ENCODE measurements at places on chromosomes 3 and 15.

DNA sequence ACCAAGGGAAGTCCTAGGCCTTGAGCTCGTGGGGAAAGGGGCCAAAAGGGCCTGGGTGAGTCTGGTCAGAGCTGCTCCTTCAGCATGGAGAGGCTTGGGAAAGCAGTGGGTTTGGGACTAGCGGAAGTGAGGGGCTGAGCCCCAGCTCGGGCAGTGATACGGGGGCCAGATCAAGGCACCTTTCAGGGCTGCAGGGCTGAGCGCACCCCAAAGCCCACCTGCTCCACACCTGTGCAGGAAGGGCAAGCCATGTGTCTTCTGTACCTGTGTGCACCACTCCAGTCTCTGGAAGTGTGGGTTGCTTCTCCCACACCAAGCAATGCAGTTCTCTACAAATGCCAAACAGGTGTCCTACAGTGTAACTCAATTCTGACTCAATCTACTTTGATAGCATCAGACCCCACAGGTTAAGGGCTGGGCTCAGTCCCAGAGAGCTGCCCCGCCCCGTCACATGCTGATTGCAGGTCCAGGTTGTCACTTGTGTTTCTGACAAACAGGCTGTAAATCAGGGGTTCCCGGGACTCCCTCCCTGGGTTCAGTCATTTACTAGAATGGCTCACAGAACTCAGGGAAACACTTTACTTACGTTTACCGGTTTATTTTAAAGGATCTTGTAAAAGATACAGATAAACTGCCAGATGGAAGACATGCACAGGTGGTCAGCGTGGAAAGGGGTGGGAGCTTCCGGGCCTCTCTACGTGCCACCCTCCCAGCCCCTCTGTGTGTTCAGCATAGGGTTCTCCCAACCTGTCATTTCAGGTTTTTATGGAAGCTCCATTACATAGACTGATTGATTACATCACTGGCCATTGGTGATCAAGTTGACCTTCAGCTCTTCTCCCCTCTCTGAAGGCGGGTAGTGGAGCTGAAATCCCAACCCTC is 28.8 kb upstream of the KLF13 start:
- H3K4me3 ChIP-seq, result no peak overlapping the region
- no peaks in the 10 kb centered on the region for H3K36me3 ChIP-seq
- no peaks in the 10 kb centered on the region for H3K27me3 ChIP-seq
- H3K4me1 ChIP-seq, result peaks cover 30% of the 10 kb centered on the region
- peak overlapping the region; percentile 81 for H3K27ac ChIP-seq
- DNase-seq, result peak; percentile 86

DNA sequence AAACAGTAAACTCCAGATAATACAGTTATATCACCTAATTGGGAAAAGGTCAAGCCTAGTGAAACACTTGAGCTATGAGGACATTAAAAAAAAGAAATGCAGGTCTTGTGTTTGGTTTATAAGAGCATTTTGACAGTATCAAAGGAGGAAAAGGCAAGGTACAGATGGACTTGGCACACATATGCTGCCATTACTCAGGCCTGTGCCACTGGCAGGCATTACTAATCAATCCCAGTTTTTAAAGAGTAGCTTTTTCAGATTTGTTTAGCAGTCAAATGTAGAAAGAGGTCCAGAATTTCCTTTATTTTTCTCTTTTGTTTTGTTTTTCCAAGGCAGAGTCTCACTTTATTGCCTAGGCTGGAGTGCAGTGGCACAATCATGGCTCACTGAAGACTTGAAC is 38.9 kb downstream of the MDFIC2 start:
- no peak overlapping the region for H3K27ac ChIP-seq
- no peaks in the 10 kb centered on the region for H3K36me3 ChIP-seq
- peaks cover 10% of the 10 kb centered on the region for H3K4me1 ChIP-seq
- no peaks in the 10 kb centered on the region for H3K27me3 ChIP-seq
- H3K4me3 ChIP-seq, result no peak overlapping the region

DNA sequence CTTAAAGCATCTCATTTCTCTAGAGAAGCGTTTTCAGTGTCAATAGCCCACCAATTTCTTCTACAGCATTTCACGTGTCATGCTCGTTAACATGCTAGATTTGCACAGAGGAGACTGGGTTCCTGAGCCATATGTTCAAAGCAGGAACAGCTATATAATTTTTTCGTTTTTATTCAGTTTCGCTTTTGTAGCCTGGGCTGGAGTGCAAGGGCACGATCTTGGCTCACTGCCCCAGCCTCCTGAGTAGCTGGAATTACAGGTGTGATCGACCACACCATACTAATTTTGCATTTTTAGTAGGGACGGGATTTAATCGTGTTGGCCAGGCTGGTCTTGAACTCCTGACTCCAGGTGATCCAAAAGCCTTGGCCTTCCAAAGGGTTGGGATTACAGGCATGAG is 6.6 kb upstream of the SLMAP start:
- no peaks in the 10 kb centered on the region for H3K27me3 ChIP-seq
- DNase-seq, result no peak
- H3K36me3 ChIP-seq, result no peaks in the 10 kb centered on the region
- H3K4me1 ChIP-seq, result no peaks in the 10 kb centered on the region
- H3K27ac ChIP-seq, result no peak overlapping the region

GRCh38 chr3:158912621-158913020 is 110.8 kb downstream of the MFSD1 start:
- no peak for DNase-seq
- no peaks in the 10 kb centered on the region for H3K4me1 ChIP-seq
- no peaks in the 10 kb centered on the region for H3K36me3 ChIP-seq

DNA sequence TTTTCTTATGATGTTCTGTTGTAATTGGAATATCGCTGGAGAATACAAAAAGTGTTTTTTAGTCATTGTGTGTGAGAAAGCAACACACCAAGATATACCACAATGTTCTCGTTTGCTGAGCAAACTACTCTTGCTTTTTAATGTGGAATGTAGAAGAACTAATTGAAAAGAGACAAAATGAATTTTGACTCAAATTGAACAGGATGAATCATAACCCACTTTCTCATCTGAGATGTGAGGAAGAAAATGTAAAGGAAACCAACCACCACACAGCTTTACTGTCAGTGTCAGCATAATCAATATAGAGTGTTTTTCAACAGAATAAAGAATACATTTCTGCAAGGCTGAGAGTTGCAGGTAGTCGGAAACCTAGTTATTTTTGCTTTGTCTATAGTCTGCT is 448.8 kb upstream of the TPRG1 start:
- H3K36me3 ChIP-seq, result no peaks in the 10 kb centered on the region
- no peaks in the 10 kb centered on the region for H3K4me1 ChIP-seq
- no peaks in the 10 kb centered on the region for H3K27me3 ChIP-seq
- H3K4me3 ChIP-seq, result no peak overlapping the region

DNA sequence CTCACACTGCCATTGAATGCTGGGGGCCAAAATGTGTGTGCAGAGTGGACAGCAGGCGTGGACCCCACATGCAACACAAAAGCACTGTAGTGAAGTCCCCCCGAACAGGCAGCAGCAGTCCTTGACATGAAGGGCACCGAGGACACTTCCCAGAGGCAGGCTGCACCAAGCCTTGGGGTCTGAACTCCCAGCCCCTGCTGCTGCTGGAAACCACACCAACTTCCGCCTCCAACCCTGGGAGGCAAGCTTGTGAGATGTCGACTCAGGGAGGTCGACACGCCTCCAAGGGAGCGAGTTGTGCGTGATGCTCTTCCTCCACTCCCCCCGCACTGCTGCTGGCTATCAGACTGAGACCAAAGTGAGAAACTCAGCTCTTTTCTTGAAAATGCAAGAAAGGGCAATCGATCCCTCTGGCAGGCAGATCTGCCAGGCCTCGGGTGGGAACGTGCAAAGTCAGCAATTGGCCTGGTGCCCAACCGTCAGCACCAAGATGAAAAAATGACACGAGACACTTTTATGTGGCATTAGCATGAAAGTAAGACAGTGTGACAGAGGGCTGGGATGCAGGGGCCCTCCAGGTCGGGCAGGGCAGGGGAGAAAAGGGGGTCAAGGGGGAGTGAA is 43.6 kb downstream of the WHAMM start:
- H3K4me3 ChIP-seq, result no peak overlapping the region
- no peak for DNase-seq
- no peaks in the 10 kb centered on the region for H3K4me1 ChIP-seq
- H3K27ac ChIP-seq, result no peak overlapping the region
- H3K36me3 ChIP-seq, result no peaks in the 10 kb centered on the region
- no peaks in the 10 kb centered on the region for H3K27me3 ChIP-seq

- DNase-seq, result no peak
- H3K27me3 ChIP-seq, result no peaks in the 10 kb centered on the region
- no peaks in the 10 kb centered on the region for H3K4me1 ChIP-seq
- no peak overlapping the region for H3K4me3 ChIP-seq
- H3K36me3 ChIP-seq, result no peaks in the 10 kb centered on the region
- H3K27ac ChIP-seq, result no peak overlapping the region
These were observed 85.5 kb upstream of the ROBO2 start for GRCh38 chr3:76954412-76954811.

GRCh38 chr15:56812221-56812620 is 78.9 kb upstream of the ZNF280D start:
- no peak for DNase-seq
- H3K36me3 ChIP-seq, result no peaks in the 10 kb centered on the region
- H3K27ac ChIP-seq, result no peak overlapping the region
- H3K4me3 ChIP-seq, result no peak overlapping the region

GRCh38 chr3:139440639-139441556 is 35.4 kb downstream of the RBP2 start:
- H3K4me1 ChIP-seq, result peaks cover 2% of the 10 kb centered on the region
- H3K4me3 ChIP-seq, result no peak overlapping the region
- H3K27me3 ChIP-seq, result no peaks in the 10 kb centered on the region

GRCh38 chr3:63303238-63303637 is 25.1 kb downstream of the SYNPR start:
- H3K36me3 ChIP-seq, result no peaks in the 10 kb centered on the region
- H3K27ac ChIP-seq, result no peak overlapping the region
- no peaks in the 10 kb centered on the region for H3K4me1 ChIP-seq

DNA sequence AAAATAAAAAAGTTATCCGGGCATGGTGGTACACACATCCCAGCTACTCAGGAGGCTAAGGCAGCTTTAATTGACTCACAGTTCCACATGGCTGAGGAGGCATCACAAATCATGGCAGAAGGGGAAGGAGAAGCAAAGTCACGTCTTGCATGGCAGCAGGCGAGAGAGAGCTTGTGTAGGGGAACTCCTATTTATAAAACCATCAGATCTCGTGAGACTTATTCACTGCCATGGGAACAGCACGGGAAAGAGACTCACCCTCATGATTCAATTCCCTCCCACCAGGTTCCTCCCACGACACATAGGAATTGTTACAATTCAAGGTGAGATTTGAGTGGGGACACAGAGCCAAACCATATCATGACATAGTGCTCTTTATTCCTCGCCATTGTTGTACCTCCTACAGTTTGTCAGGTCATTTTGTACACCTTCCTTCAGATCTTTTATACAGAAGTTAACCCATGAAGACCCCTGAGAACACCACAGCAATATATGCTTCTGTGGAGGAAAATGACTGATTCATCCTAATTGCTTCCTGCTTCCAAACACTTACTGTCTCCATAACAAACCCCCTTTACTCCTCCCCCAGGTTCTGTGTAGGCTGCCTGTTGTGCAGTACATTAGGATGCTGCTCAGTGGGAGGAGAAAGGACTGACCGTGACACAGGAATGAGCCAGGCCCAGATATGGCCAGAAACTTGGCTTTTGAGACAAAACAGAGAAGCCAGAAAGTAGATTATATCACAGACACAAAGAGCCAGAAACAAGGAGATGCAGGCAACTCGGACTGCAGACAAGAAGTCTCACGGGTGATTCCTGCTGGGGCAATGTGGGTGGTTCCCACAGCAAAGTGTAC is 67.9 kb upstream of the HEG1 start:
- no peak overlapping the region for H3K27ac ChIP-seq
- no peak overlapping the region for H3K4me3 ChIP-seq
- peaks cover 1% of the 10 kb centered on the region for H3K4me1 ChIP-seq

GRCh38 chr3:31724651-31725050 is 191.9 kb downstream of the STT3B start:
- no peaks in the 10 kb centered on the region for H3K27me3 ChIP-seq
- H3K27ac ChIP-seq, result no peak overlapping the region
- no peak overlapping the region for H3K4me3 ChIP-seq
- H3K36me3 ChIP-seq, result peaks cover 3% of the 10 kb centered on the region
- no peaks in the 10 kb centered on the region for H3K4me1 ChIP-seq
- DNase-seq, result no peak

- no peak overlapping the region for H3K4me3 ChIP-seq
- peaks cover 5% of the 10 kb centered on the region for H3K4me1 ChIP-seq
- H3K27me3 ChIP-seq, result no peaks in the 10 kb centered on the region
- DNase-seq, result no peak
- H3K36me3 ChIP-seq, result no peaks in the 10 kb centered on the region
- no peak overlapping the region for H3K27ac ChIP-seq
These were observed 37.4 kb upstream of the DCP1A start for GRCh38 chr3:53384465-53385423.

DNA sequence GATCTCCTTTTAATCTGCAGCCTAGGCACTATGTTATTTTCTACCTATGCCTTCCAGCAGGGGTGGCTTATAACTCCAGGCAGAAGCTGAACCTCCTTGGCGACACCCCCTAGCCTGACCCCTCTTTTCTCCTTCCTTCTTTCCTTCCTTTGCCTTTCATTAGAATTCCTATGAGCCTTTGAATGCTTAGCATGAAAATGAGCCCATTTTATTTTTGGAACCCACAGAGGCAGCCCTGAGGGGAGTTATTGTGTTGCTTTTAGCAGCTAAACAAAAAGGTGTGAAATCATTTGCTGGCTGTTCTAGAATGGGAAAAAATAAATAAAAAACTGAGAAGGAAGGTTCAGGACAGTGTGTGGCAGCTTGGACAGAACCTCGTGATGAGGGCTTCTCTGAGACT is 164.6 kb upstream of the ICE2 start:
- H3K27ac ChIP-seq, result no peak overlapping the region
- H3K36me3 ChIP-seq, result no peaks in the 10 kb centered on the region
- peaks cover 3% of the 10 kb centered on the region for H3K4me1 ChIP-seq

DNA sequence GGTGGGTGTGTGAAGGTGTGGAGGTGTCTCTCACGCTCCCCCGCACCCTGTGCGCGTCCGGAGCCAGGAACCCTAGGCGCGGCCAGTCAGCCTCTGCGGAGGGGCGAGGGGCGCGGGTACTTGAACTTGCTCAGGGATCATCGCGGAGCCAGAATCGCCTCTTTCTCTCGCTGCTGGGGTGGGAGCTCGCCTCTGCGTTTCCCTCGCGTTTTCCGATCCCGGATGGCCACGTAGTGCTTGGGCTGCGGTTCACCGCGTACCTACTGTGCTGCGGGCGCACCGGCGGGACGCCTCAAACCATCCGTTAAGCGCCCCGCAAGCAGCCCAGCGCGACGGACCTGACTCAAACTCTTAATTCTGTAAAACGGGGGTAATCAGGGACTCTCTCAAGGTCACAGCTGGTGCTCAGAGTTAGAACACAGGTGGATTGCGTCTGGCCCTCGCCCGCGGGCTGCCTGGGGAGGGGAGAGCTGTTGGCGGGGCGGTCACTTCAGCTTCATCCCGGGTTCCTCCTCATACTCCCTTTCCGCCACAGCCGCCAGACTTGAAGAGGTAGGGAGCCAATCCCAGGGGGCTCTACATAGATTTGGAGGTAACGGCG is 686 bp downstream of the MYRIP start:
- no peaks in the 10 kb centered on the region for H3K36me3 ChIP-seq
- peak overlapping the region; percentile 50 for H3K4me3 ChIP-seq
- peaks cover 33% of the 10 kb centered on the region for H3K27me3 ChIP-seq
- H3K27ac ChIP-seq, result no peak overlapping the region

Data from small intestine (tissue), 16 donors.